NCI-H748 treated with DMSO at 0.1 percent for 48 hours (cell line): ENCODE measurements at places on chromosomes 16 and 17.

- no peak for DNase-seq
Measured at GRCh38 chr17:57869617-57870282, 19.9 kb upstream of the MRPS23 start.

GRCh38 chr17:19714542-19715411 lies 1.6 kb downstream of the SLC47A2 start:
- no peak for DNase-seq

- no peak for DNase-seq
Measured at GRCh38 chr17:47251421-47251940, 2.1 kb upstream of the ITGB3 start.

DNA sequence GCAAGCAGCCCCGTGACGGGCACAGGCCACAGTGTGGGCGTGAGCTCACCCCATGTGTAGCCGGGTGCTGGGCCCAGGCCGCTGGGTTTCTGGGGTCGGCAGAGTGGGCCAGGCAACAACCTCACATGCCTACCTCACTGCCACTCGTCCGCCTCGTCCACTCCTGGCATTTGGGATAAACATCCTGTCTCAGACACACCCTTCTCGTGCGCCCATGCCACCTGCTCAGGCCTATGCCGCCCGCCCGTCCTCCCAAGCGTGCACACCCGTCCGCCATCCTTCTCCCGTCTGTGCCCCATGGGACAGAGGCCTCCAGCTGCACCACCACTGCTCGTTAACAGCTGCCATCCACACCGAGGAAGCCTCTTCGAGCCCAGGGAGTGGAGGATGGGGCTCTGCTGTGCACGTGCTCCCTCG lies 64.3 kb downstream of the KLHDC4 start:
- DNase-seq, result no peak

DNA sequence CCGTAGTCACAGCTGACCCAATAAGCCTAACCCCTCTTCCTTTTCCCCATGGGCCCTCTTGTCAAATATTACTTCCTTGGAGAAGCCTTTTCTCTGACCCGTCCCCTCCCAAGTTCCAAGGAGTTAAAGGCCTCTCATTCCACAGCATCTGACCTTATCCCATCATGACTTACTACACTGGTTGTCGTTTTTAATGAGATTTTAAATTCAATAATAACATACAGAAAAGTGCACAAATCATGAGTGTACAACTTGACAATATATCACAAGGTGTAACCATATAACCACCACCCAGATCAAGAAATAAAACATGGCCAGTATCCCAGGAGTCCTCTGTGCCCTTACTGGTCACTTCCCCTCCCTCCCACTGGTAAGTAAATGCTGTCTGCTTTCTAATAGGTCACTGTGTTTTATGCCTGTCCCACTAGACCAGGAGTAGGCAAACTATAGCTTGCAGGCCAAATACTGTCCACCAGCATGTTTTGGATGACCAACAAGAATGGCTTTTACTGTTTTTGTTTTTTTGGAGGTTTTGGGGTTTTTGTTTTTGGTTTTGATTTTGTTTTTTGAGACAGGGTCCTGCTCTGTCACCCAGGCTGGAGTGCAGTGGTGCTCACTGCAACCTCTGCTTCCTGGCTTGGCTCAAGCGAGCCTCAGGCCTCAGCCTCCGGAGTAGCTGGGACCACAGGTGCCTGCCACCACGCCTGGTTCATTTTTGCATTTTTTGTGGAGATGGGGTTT lies 1.2 kb upstream of the FDXR start:
- DNase-seq, result no peak

- DNase-seq, result no peak
Measured at GRCh38 chr17:59827721-59828477, 64.8 kb downstream of the TUBD1 start.

GRCh38 chr17:79738643-79739042 lies 7.9 kb downstream of the ENPP7 start:
- no peak for DNase-seq

DNA sequence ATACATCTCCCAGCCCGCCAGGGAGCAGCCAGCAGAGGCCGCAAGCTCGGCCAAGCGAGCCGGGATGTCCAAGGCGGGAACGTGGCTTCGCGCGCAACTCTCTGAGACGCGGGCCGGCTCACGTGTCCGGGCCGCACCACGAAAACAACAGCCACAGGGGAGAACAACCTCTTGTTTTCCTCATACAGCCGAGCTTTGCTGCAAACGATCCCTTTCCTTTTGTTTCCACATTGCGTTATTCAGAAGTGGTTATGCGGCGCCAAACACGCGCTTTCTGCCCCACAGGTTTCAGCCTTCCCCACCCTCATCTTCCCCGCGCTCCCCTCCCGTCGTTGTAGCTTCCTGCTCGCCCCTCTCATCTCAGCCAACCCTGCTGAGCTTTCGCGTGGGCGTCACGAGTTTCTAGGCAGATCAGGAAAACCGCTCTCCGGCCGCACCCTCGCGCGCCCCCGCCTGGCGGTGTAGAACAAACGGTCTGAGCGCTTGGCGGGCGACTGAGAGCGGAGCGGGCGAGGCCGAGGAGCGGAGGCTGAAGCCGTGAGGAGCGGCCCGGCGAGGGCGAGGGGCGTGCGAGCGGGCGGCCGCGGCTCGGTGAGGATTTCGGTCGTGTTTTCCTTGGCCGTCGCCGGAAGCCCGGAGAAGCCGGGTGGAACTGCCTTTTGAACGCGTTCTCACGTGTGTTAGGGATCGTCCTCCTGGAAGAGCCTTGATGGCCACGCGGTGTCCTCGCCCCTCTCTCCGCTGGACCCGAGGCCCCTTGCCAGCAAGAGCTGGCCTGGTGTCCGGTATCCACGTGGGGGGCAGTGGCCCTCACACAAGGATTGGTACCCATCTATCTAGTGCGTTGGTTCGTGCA lies 6.6 kb upstream of the SMARCD2 start:
- no peak for DNase-seq

DNA sequence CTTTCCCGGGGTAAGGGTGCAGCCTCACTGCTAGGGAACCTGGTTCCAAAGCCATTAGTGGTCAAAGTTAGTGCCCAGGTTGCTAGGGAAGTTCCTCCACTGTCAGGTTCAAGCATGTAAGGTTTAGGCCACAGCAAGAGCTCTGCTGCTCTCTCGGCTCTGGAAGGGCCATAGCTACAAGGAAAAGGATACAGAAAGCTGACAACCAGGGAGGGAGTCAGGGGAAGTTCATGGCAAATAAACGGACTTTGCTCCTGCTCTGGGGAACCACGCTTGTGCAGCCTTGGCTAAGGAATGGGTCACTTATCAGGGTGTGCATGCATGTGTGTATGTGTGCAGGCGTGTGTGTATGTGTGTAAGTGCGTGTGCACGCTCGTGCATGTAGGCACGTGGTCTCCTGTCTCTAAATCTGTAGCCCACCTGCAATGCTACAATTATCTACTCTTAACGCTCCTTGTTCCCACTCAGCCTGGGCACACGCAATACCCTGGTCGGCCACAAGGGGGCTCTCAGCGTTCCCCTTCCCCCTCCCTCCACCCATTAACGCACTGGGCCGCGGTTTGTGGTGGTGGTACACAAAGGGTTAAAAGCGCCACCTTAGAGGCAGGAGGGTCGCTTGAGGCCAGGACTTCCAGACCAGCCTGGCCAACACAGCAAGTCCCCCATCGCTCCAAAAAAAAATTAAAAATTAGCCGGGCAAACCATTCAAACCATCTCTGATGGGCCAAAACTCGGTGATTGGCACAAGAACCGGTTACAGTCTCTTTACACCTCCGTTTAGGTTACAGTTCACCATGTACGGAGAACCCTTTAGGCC lies 48.4 kb upstream of the KDM8 start:
- DNase-seq, result peak; percentile 5

- no peak for DNase-seq
Measured at GRCh38 chr17:38857271-38857670, 3.8 kb upstream of the RPL23 start.

GRCh38 chr16:53946746-53947386 lies 242.9 kb downstream of the FTO start:
- no peak for DNase-seq

DNA sequence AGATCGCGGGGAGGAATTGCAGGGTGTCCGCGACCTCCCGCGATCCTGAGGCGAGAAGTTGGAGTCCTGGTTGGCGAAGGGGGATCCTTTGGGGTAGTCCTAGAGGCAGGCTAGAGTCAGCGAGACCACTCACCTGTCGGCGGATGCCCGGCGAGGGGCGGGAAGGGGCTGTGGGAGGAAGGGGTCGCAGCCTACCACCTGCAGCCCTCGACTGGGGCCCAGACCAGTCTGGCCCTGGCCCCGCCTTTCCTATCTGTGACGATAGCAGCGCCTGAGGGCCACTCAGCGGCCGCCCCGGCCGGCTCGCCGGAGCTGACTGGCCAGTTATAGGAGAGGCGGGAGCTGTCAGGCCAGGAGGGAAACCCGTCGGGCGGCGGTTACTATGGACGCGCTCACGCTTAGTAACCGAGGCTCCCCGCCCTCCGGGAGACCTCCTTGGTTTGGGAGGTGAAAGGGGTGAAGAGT lies at the start of gene TEKT3:
TEKT3 (minus strand) TSS at position 213 of the 465 bp plus-strand sequence. CDS start 10,012 bp downstream, outside the sequence.
- peak; percentile 36 for DNase-seq

- no peak for DNase-seq
Measured at GRCh38 chr16:51388516-51388951, 237.5 kb upstream of the SALL1 start.

GRCh38 chr16:88613293-88613692 lies 25.1 kb upstream of the IL17C start:
- no peak for DNase-seq

DNA sequence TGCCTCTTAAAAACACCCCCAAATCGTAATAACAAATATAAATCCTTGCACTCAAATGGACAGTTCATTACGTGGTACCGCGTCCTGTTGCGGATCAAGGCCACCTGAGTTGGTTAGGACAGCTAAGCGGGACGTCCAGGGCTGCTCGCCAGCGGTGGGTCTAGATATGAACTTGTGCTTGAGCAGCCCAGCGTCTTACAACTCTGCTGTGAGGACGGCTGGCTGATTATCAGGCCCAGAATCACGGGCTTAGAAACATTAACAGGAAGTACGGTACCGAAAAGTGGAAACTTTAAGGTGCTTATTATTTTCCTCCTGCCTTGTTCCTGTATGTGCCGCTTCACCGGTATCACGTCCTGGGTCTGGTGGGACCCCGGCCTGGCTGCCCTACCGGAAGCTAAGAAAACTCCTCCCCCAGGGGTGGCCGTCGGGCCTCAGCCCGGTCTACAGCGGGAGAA lies 832 bp upstream of the SRRM2 start:
- peak; percentile 36 for DNase-seq

DNA sequence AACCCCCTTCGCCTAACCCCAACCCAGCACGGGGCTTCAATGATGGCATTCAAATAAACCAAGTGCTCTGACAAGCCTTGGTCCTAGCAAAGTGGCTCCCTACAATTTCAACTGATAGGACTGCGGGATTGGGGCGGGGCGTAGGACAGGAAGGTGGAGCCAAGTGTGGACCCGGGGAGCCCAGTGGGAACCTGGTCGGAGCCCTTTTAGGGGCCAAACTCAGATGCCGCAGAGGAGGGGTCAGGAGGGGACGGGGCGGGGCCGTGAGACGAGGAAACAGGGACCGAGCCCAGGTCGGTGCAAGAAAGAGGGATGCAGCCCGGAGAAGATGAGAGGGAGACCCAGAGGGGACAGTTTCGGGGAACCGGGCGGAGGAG lies 13.2 kb upstream of the CDIPT start:
- no peak for DNase-seq

DNA sequence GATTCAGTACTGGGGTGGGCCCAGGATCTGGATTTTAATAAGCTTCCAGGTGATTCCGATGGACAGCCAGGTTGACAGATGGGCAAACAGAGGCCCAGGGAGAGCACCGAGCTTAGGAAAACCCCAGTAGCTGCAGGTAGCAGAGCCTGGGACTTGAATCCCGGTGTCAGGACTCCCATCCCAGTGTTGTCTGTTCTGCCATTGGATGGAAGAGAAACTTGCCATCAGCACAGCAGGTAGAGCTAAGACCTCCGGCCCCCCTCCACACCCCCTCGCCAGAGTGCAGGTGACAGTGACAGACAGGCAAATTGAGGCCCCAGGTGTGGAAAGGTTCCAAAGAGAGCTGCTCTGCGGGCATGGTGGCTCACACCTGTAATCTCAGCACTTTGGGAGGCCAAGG lies 12.4 kb downstream of the KATNB1 start:
- no peak for DNase-seq

GRCh38 chr17:47304186-47304585 lies 19.6 kb upstream of the EFCAB13 start:
- DNase-seq, result no peak

DNA sequence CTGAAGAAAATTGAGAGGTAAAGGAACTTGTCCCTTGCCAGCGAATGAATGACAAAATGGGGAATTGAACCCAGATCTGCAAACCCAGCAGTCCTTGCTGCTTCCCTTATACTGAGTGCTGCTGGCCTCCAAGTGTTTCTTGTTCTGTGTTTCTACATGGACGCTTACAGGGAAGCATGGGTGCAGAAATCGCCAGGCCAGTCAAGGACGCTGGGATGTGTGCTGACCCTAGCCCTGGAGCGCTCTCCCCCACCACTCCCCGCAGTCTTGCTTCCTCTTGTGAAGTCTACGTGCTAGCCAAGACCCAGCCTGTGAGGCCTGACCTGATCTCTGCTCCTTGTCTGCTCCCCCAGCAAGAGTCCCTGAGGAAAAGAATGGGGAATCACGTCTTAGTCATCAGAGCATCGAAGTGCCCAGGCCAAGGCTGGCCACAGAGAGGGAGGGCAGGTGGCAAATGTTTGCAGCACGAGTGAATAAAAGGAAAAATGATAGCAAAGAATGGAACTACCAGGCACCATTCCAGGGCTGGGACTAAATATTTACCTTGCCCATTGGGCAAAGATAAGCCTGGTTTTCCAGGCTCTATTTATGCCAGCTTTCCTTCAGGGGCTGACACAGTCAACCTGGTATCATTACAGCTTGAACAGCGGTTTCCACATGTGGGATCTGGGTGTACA lies 17.4 kb downstream of the CA4 start:
- DNase-seq, result no peak

DNA sequence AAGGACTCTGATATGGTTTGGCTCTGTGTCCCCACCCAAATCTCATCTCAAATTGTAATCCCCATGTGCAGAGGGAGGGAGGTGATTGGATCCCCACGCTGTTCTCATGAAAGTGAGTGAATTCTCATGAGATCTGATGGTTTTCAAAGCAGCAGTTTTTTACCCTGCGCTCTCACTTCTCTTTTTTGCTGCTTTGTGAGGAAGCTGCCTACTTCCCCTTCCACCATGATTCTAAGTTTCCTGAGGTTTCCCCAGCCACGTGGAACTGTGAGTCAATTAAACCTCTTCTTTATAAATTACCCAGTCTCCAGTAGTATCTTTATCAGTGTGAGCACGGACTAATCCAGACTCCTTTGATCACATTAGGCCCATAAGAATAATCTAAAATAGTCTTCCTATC lies 719.7 kb upstream of the CDH8 start:
- DNase-seq, result no peak
